Esophagus muscularis mucosa (tissue), 4 donors: ENCODE measurements at places on chromosomes 16 and 17. TPM values are rescaled to one million over a fixed set of nuclear protein-coding genes. Genes with fewer than 3 reads are reported as not detected.

GRCh38 chr16:30473231-30474073 is 910 bp downstream of the ITGAL start:
- DNase-seq, result no peak

- DNase-seq, result no peak
Observed at GRCh38 chr17:72053449-72053848, 67.4 kb upstream of the SOX9 start.

DNA sequence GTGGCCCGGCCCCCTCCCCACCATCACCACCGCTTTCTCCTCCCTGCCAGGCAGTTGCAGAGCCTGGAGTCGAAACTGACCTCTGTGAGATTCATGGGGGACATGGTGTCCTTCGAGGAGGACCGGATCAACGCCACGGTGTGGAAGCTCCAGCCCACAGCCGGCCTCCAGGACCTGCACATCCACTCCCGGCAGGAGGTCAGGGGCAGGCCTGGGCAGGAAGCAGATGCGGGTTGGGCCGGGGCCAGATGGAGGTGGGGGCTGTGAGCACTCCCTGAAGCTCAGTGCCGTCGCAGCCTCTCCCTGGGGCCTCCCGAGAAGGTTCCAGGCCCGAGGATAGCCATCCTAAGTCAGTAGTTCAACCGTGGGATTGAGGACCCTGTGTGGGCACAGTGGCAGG is 14.2 kb upstream of the ADGRG3 start:
- DNase-seq, result no peak

RND2 gene
- total RNA-seq, result 2.7 TPM

GRCh38 chr16:71479420-71479819 is 9.7 kb downstream of the ZNF19 start:
- DNase-seq, result no peak

SEPTIN12 gene
- total RNA-seq, result 1.7 TPM

- DNase-seq, result no peak
Observed at GRCh38 chr16:51707666-51708065, 556.6 kb upstream of the SALL1 start.

- DNase-seq, result no peak
Observed at GRCh38 chr17:82921426-82921825, 81.6 kb upstream of the ZNF750 start.

CXCL16 gene
- 21.7 TPM for total RNA-seq

SAMD14 gene
- total RNA-seq, result 1.8 TPM

HEXD gene
- total RNA-seq, result 27.1 TPM

GRCh38 chr17:67123699-67124098 is 79.3 kb downstream of the CACNG1 start:
- DNase-seq, result no peak

- DNase-seq, result no peak
Observed at GRCh38 chr16:27704252-27704651, 154.3 kb downstream of the KATNIP start.

NPIPA2 gene
- total RNA-seq, result 3.8 TPM

- no peak for DNase-seq
Observed at GRCh38 chr17:20022701-20023100, 13.5 kb downstream of the SPECC1 start.

GRCh38 chr17:62968445-62968923 is 2.4 kb downstream of the TANC2 start:
- no peak for DNase-seq

ADORA2B gene
- 0.75 TPM for total RNA-seq

GRCh38 chr16:67296420-67296819 is 17.1 kb downstream of the PLEKHG4 start:
- DNase-seq, result no peak

BIRC5 gene
- 0.13 TPM for total RNA-seq

DNA sequence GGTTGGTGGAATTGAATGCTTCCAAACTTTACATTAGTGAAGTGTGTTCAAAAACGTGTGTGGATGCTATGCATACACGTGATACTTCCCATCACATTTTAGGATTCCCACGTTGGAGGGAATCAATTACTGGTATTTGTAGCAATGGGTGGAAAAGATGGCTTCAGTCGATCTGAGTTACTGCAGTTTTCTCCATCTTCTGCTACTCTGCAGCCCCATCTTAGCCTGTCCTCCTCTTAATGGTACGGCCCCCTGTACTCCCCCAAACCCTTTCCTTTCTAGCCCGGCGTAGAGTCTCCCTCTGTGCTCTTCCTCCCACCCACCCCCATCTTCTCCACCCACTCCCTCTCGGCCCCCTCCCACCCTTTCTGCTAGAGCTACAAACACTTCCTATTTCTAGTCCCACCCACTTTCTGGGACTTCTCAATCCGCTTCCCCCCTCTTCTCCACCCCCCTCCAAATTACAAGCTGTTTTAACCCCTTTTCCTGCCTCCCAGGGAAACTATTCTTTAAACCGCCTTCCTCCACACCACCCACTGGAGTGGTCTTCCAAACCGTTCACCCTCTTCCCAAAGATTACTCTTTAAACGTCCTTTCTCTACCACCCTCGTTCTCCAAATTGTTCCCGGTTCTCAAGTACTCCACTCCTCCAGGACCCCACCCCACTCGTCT is 1.1 kb downstream of the CHTF8 start:
- no peak for DNase-seq

DNA sequence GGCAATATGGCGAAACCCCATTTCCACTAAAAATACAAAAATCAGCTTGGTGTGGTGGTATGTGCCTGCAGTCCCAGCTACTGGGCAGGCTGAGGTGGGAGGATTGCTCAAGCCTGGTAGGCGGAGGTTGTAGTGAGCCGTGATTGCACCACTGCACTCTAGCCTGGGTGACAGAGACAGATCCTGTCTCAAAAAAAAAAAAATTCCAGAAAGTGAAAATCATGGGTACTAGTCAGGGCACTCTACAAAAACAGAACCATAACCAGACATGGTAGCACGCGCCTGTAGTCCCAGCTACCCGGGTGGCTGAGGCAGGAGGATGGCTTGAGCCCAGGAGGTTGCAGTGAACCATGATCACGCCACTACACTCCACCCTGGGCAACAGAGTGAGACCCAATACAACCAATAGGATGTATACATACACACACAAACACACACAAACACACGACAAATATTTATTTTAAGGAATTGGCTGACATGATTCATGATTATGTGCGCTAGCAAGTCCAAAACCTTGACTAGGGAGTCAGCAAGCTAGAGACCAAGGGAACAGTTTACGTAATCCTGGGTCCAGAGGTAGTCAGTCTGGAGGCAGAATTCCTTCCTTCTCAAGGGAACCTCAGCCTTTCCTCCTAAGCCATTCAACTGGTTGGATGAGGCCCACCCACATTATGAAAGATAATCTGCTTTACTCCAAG is 11.6 kb upstream of the GP1BA start:
- no peak for DNase-seq

DNA sequence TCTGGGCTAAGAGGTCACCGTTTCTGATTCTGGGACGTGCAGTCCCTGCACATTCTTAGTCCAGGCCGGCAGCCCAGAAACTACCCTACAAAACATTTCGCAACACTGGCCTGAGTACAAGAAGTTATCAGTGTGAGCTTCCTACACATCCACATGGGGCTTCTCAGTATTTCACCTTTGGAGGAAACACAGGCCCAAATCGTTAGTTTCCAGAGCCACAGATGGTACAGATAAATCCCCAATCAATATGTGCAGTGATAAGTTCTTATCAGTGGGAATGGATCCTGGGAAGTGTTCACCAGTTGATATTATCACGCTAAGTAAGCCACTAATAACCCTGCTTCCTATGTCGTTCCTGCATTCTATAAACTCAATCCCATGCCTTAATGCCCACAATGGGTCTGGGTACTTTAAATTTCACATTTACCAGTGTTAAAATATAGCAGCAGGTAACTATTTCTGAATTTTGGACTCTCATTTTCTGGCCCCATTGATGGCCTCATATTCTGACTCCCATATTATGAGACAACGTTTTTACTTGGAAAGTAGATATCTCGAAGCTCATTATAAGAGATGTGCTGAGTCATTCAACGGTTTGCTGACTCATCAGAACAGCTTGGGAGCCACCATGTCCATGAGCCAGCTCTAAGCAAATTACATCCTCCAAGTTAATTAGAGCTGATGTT is 370.2 kb upstream of the MAF start:
- no peak for DNase-seq

ZNF286A gene
- 18.6 TPM for total RNA-seq

ABCC6 gene
- 0.83 TPM for total RNA-seq

GRCh38 chr17:50457621-50458020 is 11.1 kb downstream of the CHAD start:
- no peak for DNase-seq

RNU2-1 gene
- not detected for total RNA-seq

DNA sequence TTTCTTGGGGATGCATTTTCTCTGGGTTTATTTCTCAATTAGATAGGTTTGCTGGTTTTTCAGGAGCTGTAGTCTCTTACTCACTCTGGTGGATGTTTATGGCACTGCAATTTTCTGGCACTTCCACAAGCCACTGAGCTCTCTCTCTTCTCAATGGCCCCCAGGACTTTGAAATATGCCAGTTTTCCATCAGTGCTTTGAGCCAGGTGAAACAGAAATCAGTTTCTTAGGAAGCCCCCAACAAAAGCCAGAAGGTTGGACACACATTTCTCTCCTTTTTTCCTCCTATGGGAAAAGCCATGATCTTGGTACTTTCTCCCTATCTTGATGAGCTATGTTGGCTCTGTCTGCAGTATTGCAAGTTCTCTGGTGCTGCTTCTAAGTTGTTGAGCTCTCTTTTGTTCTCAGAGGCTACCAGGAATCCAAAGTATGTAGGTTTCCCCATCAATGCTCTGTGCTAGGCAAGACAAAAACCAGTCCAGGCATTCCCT is 90.7 kb upstream of the SMIM36 start:
- no peak for DNase-seq

GRCh38 chr17:31750578-31750977 is 108.5 kb downstream of the COPRS start:
- no peak for DNase-seq

GRCh38 chr17:32933881-32934280 is 5.9 kb downstream of the TMEM98 start:
- DNase-seq, result no peak

TVP23A gene
- 0.42 TPM for total RNA-seq

- DNase-seq, result no peak
Observed at GRCh38 chr17:66474806-66475497, 172.5 kb downstream of the PRKCA start.
